Suprapubic skin (tissue), 4 donors: ENCODE measurements at places on chromosomes 7 and 10. TPM values are rescaled to one million over a fixed set of nuclear protein-coding genes. Genes with fewer than 3 reads are reported as not detected.

Gene AKR1B15
- total RNA-seq: not detected

Gene HMX3
- not detected for total RNA-seq

Gene WEE2
- total RNA-seq: not detected

DNA sequence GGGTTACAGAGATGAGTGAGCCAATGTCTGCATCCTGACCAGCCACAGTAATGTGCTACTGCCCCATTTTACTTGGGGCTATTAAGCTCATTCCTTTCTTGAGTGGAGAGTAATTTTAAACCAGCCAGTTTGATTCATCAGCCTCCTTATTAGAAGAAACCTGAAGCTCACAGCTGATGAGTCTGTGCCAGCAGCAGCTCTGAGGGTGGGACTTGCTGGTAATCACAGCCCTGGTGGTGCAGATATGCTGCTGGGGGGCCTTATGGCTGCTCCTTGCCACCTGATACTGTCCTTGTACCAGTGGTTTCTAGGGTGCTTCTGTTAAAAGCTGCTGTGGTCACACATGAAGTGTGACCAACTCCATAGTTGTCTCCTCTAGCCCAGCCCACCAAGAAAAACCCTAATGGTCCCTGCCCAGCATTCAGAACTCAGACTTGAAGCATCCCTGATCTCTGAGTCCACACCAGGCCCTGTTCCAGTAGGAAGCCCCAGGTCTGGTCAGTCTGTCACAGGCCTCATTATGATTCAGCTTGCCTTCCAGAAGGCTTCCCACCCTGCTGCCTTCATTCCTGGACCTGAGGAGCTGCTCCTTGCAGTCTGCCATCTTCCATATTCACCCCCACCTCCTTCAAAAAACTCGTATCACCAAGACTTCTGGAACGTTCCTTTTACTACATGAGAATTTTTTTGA, 28.9 kb upstream of the RBM20 start:
- no peak for DNase-seq

DNA sequence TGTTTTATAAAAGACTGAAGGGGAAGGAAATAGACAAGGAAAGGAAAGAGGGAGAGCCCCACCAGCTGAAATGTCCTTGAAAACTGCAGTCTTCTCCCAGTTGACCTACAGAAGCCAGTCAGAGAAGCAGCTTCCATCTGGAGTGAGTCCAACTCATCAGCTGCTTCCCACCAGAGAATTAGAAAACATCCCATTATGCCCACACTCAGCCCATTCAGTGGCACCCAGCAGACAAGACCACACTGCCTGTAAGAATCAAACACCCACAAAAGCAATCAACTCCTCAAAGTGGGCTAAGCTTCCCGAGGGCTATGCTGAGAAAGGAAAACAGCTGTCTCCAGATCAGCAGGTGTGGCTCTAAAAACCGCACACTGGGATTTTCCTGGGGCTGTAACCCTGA, 29.6 kb upstream of the TMEM213 start:
- DNase-seq: no peak

GRCh38 chr7:44750921-44751571, 2.4 kb downstream of the ZMIZ2 start:
- DNase-seq: no peak

GRCh38 chr10:10092581-10092980, 925.1 kb upstream of the CELF2 start:
- DNase-seq: peak; percentile 86

DNA sequence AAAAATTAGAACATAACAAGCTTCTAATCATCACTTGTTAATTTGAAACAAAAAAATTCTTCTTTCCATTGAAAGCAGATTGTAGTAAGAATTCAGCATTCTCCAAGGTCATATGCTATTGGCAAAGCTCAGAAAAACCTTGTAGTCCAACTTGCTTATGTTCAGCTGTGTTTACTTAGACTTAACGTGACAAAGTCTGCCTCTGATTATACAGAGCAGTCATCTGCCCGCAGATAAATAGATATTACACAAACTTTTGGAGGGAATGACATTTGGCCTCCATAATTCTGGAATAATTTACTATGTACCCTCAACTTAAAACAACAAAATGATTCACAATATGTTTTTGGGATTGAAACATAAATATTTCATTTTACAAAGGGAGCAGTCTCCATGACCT, 45.8 kb downstream of the MKX start:
- no peak for DNase-seq

DNA sequence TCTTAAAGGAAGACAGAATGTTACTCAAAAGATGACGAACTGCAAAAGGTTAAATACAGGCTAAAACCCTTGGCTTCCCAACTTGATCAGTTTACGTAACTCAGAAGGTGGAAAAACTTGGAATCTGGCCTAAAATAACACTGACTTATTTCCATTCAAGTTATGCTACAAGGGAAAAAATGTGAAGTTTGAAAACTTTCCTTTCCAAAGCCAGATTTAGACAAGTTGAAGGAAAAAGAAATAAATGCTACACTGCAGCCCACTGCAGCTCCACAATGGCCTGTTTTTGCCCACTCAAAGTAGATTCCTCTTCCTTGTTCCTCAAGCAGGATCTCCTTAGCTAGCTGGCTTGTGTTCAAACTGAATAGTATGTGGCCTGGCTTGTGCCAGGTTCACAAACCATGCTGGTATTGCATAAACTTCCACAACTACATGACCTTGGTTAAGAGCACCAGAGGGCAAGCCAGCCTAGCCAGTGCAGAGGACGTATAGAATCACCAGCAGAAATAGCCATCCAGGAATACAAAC, 166.2 kb downstream of the CPEB3 start:
- DNase-seq: no peak

GRCh38 chr7:130152493-130153210, 52.6 kb downstream of the TMEM209 start:
- DNase-seq: no peak
